ENCODE measurements at places on chromosomes 3 and 15.
A peak's percentile ranks its signal among the peaks of the same experiment; 100 is the strongest.

- no peak for DNase-seq
Observed at GRCh38 chr3:143309705-143310104, 190.1 kb downstream of the CHST2 start.

GRCh38 chr15:63495343-63495742 is 9.1 kb upstream of the USP3 start:
- DNase-seq = no peak

- no peak for DNase-seq
Observed at GRCh38 chr3:67683522-67683921, 29.1 kb upstream of the SUCLG2 start.

DNA sequence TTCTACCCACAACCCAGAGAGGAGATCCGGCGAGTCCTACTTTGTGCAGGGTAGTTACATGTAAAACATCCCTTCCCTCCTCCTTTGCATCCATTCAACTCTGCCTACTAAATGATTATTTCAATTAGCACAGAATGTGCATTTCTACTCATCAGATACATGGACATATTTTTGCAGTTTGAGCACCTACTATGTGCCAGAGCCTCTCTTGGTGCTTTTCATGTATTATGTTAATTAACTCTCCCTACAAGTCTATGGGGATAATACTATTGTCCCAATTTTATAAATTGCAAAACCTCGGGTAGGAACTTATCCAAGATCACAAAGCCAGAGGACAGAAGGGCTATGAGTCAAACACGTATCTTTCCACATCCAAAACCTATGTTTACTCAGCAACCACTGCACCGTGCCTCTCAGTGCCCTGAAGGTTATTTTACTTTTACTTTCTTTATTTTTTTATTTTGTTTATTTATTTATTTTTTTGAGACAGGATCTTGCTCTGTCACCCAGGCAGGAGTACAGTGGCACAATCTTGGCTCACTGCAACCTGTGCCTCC is 432.8 kb downstream of the MAGI1 start:
- peak; percentile 23 for DNase-seq

- no peak for DNase-seq
Observed at GRCh38 chr3:140265302-140265701, 330.3 kb downstream of the CLSTN2 start.

DNA sequence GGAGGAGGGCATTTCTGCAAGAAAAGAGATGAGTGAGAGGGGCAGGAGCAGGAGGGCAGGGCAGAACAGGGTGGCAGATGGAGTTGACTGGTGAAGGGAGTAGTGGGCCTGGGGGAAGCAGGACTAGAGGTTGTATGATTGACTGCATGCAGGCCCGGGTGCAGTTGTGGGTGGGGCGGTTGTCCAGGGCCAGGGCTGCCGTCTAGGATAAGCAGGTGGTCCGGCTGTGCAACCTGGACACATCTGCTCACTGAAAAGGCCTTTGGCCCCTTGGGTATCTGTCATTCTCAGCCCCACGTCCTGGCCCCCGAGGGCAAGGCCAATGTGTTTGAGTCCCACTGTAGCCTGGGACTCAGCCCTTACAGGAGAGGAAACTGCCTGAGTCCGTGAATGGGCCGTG is 25.4 kb downstream of the ALS2CL start:
- no peak for DNase-seq

GRCh38 chr15:83571820-83572707 is 81.9 kb upstream of the ADAMTSL3 start:
- DNase-seq = peak; percentile 51

Data from AG08395 (cell line).